AG09319 (cell line): ENCODE measurements at places on chromosomes 5 and 9.

DNA sequence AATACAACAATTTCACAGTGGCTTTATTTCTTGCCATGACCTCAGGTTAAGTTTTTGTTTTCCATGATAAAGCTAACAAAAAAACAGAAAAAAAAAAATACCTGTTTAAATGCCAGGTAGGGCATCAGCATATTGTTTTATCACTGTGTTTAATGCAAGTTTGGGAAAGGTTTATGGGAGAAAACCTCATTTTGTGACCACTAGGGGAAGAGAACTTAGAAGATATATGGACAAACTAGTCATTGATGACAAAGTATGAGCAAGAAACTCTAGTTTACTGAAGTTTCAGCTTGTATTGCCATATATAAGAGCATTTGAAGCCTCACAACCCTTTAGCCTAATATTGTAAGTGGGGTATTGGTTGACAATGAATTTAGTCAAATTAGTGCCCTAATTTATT lies 1431.4 kb upstream of the CDH18 start:
- DNase-seq: no peak

GRCh38 chr9:93898026-93898425 lies 57.1 kb downstream of the BARX1 start:
- DNase-seq: no peak

GRCh38 chr9:125774106-125774505 lies 26.9 kb downstream of the PBX3 start:
- no peak for DNase-seq

- DNase-seq: no peak
Measured at GRCh38 chr9:90988318-90988717, 186.7 kb downstream of the SYK start.

DNA sequence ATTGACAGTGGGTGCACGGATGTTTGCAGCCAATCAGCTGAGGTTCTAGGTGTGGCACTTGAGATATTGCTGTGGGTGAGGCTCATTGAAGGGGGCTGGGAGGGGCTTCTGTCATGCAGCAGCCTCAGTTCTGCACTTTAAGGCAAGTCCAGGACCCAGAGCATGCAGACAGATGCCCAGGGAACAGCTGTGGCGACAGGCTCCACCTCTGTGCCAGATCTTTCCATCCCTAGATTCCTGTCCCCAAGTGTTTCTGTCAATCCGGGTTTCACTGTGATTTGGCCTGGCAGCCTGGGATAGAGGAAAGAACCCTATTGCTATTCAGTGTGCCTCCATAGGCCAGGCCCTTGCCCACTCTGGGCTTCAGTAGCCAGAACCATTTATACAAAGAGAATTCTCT lies 20.8 kb upstream of the CERCAM start:
- DNase-seq: no peak

GRCh38 chr5:141850244-141850768 lies 27.9 kb downstream of the PCDH1 start:
- DNase-seq: no peak

- DNase-seq: no peak
Measured at GRCh38 chr5:100775533-100775855, 127.6 kb downstream of the ST8SIA4 start.

DNA sequence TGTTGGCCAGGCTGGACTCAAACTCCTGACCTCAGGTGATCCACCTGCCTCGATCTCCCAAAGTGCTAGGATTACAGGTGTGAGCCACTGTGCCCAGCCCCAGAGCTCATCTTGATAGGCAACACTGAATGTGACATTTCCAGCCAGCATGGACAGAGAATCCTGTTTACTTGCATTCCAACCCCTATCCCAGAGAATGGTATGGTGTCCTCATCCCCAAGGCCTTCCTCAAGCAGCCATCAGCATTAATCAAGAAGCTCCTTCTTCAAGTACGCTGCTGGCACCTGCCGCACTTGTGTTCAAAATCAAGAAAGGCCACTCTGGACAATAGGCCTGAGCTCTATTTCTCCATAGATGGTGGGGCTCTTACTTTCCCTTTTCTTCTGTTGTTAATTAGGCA lies 40.2 kb downstream of the STARD4 start:
- DNase-seq: no peak

DNA sequence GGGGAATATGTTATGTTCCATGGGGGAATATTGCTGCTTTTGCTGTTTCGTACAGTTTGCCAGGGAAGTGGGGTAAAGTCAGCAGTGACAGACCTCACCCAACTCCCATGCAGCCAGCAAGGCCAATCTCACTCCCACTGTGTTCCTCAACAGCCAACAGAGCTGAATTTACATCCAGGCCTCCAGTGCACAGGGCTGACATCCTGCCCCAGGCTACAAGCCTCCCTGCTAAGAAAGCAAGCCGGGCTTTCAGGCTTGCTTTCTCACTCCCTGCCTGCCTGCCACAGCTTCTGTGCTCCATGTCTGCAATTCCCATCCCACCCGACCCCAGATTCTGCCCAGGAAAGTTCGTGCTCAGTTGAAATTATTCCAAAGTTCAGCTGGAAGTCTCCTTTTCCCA lies 25.5 kb upstream of the SNCAIP start:
- no peak for DNase-seq

- DNase-seq: no peak
Measured at GRCh38 chr5:149310947-149311658, 34.2 kb upstream of the GRPEL2 start.

DNA sequence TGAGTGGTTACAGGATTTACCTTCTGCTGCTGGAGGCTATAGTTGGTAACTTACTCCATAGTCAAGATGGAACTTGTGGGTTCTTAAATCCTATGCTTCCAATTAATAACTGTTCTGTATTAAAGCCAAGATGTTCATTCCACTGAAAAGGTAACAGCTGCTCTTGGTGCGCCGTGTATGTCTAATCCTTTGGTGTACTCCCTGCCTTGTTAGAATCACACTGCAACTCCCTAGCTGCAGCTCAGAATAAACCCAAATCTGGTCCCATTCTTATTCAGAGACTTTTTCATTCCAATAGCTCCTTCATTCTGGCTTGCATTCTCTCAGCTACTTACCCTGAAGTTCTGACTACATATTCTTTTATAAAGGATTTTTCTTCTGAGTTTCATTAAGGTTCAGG lies 1355.5 kb downstream of the MAT2B start:
- no peak for DNase-seq

DNA sequence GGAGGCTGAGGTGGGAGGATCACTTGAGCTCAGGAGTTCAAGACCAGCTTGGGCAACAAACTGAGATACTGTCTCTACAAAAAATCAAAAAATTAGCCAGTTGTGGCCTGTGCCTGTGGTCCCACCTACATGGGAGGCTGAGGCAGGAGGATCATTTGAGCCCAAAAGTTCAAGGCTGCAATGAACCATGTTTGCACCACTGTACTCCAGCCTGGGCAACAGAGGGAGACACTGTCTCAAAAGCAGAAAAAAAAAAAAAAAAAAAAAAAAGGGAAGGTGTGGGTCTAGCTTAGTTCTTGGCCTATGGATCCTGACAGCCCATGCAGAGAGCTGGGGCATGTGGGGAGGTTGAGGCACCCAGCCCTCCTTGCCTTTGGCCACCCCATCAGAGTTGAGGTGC lies 10.9 kb downstream of the PLPP7 start:
- DNase-seq: no peak
